ENCODE measurements at places on chromosomes 1 and 21.

- no peak overlapping the region for H3K4me3 ChIP-seq
- peaks cover 2% of the 10 kb centered on the region for H3K4me1 ChIP-seq
- peaks cover 2% of the 10 kb centered on the region for H3K36me3 ChIP-seq
- DNase-seq: no peak
- no peak overlapping the region for H3K27ac ChIP-seq
- H3K27me3 ChIP-seq: no peaks in the 10 kb centered on the region
These were observed 16.1 kb upstream of the KCNE1 start for GRCh38 chr21:34528131-34528561.

GRCh38 chr1:37174341-37174740 lies 140.0 kb upstream of the GRIK3 start:
- no peak overlapping the region for H3K27ac ChIP-seq
- H3K4me3 ChIP-seq: no peak overlapping the region
- H3K27me3 ChIP-seq: peaks cover 7% of the 10 kb centered on the region
- peaks cover 2% of the 10 kb centered on the region for H3K36me3 ChIP-seq

GRCh38 chr1:220528679-220529501 lies 954 bp downstream of the MARK1 start:
- H3K36me3 ChIP-seq: peaks cover 6% of the 10 kb centered on the region
- peak overlapping the region; percentile 73 for H3K4me3 ChIP-seq
- no peak for DNase-seq
- H3K27ac ChIP-seq: no peak overlapping the region
- H3K27me3 ChIP-seq: peaks cover 47% of the 10 kb centered on the region

- no peaks in the 10 kb centered on the region for H3K4me1 ChIP-seq
- DNase-seq: no peak
- H3K27ac ChIP-seq: no peak overlapping the region
These were observed 114.5 kb upstream of the KCNK2 start for GRCh38 chr1:214967865-214968575.

GRCh38 chr1:38586993-38587646 lies 272.5 kb downstream of the RRAGC start:
- DNase-seq: peak; percentile 51
- peaks cover 8% of the 10 kb centered on the region for H3K27me3 ChIP-seq
- H3K4me1 ChIP-seq: peaks cover 10% of the 10 kb centered on the region
- H3K36me3 ChIP-seq: no peaks in the 10 kb centered on the region
- H3K4me3 ChIP-seq: no peak overlapping the region

- H3K4me3 ChIP-seq: no peak overlapping the region
- H3K36me3 ChIP-seq: peaks cover 55% of the 10 kb centered on the region
- H3K4me1 ChIP-seq: peaks cover 9% of the 10 kb centered on the region
- no peaks in the 10 kb centered on the region for H3K27me3 ChIP-seq
- no peak overlapping the region for H3K27ac ChIP-seq
These were observed 226.2 kb downstream of the AKT3 start for GRCh38 chr1:243623841-243624240.
